ENCODE measurements at places on chromosomes 11 and 22.

- no peak for DNase-seq
Observed at GRCh38 chr22:49365191-49365837, 462.4 kb downstream of the BRD1 start.

GRCh38 chr11:95501761-95502266 is 270.8 kb upstream of the SESN3 start:
- peak; percentile 33 for DNase-seq

DNA sequence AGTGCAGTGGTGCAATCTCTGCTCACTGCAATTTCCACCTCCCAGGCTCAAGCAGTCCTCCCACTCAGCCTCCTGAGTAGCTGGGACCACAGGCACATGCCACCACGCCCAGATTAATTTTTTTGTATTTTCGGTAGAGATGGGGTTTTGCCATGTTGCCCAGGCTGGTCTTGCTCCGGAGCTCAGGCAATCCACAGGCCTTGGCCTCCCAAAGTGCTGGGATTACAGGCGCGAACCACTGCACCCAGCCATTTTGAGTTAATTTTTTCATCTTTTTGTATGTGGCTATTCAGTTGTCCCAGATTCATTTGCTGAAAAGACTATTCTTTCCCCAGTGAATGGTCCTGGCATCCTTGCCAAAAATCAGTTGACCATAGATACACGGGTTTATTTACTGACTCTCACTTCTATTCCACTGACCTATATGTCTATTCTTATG is 63.6 kb downstream of the MAPK1 start:
- DNase-seq = no peak

DNA sequence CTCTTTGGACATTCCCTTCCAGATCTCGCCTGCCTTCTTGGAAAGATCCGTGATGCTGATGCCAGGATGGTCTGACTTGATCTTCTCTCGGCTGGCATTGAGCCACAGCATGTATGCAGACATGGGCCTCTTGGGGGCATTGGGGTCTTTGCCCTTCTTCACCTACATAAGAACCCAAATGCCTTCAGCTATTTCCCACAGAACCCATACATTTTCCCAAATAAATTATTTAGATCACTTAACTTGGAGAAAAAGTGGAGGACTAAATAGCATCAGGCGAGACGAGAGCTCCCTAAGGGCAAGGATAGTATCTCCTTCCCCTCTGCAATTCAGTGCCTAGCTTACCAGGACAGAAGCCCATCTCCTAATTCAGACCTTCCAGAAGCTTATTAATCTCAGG is 3.0 kb upstream of the TNKS1BP1 start:
- DNase-seq = no peak

DNA sequence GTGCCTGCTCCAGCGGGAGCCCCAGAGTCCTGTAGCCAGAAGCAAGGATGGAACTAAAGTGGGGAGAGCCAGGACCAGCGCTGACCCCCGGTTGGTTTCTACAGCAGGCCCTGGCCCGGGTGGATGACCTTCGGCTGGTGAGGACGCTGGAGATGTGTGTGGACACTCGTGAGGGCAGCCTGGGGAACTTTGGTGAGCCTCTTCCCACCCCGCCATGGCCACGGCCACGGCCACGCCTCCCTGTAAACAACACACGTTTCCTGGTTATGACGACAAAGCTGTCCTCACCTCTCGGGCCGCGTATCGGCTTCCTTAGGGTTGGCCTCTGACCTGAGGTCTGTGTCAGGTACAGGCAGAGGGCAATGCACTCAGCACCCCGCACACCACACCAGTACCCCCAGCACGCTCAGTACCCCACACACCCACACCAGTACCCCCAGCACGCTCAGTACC is 4.1 kb downstream of the LRRC56 start:
- DNase-seq = peak; percentile 14

DNA sequence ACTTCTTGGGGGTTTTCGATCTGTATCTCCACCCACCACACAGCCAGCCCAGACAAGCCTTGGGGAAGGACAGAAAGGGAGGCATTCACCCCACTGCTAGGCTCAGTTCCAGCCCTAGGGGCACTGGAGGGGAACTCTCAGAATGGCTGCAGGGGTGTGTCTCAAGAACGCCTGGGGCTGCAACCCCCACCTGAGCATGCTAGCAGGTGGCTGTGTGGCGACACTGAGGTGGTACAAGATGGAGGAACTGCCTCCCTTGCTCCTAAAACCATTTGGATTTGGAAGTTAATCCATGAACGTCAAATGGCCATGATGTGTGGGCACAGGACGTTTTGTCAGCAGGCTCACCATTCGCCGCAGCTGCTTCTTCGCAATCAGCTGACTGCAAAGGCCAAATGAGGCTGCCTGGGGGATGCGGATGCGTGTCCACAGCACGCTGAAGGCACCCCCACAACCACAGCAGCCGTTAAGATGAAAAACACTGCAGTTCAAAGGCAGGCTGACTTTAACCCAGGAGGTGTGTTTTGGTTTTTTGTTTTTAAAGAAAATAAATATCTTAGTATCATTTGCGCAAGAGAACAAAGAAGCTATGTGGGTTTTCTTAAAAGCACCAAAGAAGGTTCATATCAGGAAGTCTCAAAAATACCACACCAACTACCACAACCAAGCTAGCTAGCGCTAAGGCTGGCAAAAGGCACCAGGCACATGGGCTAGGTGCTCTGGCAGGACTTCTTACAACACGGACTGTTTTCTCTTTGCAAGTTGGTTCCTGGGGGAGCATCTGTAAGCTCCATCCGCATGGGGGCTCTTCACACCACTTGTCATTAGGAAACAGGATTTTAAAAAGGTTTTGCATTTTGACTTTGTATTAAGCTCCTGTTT is 22.2 kb upstream of the NAP1L4 start:
- DNase-seq = no peak

GRCh38 chr11:119786431-119787073 is 57.6 kb upstream of the NECTIN1 start:
- DNase-seq = no peak

DNA sequence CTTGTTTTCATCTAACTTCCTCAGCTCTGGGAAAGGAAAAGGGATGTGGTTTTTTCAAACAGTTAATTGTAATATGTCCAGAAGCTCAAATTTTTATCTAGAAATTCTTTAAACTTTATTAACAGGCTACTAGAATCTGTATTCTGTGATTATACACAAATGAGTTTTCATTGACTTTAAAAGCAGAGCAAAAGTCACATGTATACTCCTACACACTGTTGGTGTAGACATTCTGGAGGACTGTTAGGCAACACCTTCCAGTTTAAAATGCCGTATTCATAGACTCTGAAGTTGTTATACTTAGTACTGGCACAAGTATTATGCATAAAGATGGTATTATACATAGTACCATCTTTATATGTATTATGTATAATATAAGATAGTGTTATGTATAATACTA is 64.9 kb downstream of the SPECC1L start:
- no peak for DNase-seq

- peak; percentile 60 for DNase-seq
Observed at GRCh38 chr22:39253435-39254070, 8.8 kb upstream of the PDGFB start.
